ENCODE measurements at places on chromosomes 11 and 22.

- no peak for DNase-seq
These were observed 15.9 kb upstream of the SNX19 start for GRCh38 chr11:130932086-130932712.

DNA sequence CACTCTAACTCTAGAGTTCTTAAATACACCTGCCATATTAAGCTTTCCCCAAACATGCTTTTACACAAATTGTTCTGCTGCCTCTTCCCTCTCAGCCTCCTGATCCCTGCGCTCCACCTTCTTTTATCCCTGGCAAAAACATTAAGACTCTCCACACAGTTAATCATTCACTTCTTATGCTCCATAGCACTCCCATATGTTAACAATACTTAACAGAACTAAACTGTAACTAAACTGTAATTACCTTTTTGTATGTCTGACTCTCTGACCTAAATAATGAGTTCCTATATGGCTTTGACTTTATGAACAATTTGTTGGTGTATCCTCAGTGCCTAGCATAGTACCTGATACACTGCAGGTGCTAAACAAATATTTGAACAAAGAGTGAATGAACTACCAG lies 71.8 kb downstream of the BTBD10 start:
- DNase-seq, result no peak

GRCh38 chr11:12007230-12007593 lies 1.2 kb downstream of the DKK3 start:
- DNase-seq, result no peak

GRCh38 chr11:19628018-19628417 lies 84.6 kb upstream of the NAV2 start:
- DNase-seq, result no peak

- DNase-seq, result no peak
These were observed 922.1 kb downstream of the OPCML start for GRCh38 chr11:132610216-132610615.

DNA sequence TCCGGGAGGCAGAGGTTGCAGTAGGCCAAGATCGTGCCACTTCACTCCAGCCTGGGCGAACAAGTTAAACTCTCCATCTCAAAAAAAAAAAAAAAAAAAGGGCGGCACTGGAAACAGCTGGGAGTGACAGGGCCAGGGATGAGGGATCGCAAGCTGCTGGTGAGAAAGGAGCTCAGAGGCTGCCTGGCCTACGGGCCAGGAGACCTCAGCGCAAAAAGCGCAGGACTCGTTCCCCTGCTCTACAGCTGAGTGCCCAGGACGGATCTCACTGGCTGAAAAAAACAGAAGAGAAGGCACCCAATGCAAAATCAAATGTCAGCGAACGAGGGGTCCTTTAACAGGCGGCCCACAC lies 650 bp upstream of the NUP50 start:
- no peak for DNase-seq

DNA sequence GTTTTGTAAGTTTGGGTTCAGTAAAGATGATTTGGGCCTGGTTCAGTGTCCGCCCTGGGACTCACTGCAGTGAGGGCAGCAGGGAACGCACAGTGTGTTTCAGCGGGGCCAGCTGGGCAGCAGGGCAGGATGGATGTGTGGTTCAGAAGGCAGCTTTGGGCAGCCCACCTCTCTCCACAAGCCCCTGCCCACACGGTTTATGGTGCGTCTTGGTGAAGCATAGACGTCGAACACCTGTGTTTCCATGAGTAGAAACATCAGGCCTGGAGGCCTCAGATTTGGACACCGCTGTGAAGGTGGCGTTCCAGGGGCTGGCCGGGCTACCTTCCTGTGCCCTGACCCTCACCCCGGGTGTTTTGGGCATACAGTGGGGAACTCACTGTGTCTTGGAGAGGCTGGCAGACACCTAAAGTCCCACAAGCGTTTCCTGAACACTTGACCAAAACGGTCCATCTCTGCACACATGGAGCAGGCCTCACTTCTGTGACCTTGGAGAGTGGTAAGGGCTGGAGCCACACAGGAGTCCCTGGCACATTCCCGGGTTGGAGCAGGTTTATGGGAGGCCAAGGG lies 59.0 kb downstream of the ST14 start:
- DNase-seq, result no peak

DNA sequence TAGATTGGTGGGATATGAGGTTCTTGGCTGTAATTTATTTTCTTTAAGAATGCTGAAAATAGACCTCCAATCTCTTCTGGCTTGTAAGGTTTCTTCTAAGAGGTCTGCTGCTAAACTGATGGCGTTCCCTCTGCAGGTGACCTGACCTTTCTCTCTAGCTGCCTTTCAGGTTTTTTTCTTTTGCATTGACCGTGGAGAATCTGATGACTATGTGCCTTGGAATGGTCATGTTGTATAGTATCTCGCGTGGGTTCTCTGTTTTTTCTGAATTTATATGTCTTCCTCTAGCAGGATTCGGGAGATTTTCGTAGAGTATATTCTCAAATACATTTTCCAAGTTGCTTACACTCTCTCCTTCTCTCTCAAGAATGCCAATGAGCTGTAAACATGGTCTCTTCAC lies 122.2 kb downstream of the DDX10 start:
- DNase-seq, result no peak

GRCh38 chr11:73461964-73462363 lies 85.8 kb downstream of the RELT start:
- no peak for DNase-seq

GRCh38 chr22:30857791-30858190 lies 110.8 kb downstream of the MORC2 start:
- DNase-seq, result no peak

DNA sequence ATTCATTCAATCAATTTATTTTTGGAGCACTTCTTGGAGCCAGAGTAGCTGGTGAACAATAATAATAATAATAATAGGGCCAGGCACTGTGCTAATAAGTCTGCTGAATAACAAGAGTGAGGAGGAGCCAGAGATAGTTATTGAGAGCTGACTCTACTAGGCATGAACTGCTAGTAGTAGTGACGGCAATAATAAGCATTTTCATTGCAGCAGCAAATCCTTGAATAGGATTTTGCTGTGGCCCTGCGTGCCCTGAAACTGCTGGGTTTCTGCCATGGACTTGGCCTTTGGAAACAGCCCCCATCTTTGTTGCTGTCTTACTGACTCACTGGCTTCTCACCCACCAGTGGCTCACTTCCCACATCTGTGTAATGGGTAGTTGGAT lies 545.9 kb downstream of the MIAT start:
- no peak for DNase-seq

- DNase-seq, result no peak
These were observed 56.2 kb downstream of the NAV2 start for GRCh38 chr11:19768815-19769214.

All from neuronal stem cell (in vitro differentiated cells).